ENCODE measurements at places on chromosomes 4 and X.

DNA sequence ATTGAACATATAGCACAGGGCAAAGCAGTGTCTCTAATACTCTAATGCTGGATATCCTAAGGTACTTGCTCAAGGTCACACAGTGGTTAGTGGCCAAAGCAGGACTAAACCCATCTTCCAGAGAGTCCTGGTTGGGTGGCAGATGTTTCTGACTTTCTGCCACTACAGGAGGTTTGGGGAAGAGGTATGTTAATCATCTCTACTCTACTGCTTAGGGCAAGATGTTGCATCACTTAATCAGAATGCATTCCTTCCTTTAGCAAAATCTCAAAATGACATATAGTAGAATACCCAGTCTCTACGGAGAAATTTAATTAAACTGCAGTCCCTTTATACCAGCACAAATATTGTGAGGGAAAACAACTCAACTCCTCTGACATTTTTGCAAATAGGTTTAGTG lies 190.7 kb upstream of the FAM241A start:
- no peak for DNase-seq

- no peak for DNase-seq
Measured at GRCh38 chr4:26288355-26288909, 32.4 kb upstream of the RBPJ start.

DNA sequence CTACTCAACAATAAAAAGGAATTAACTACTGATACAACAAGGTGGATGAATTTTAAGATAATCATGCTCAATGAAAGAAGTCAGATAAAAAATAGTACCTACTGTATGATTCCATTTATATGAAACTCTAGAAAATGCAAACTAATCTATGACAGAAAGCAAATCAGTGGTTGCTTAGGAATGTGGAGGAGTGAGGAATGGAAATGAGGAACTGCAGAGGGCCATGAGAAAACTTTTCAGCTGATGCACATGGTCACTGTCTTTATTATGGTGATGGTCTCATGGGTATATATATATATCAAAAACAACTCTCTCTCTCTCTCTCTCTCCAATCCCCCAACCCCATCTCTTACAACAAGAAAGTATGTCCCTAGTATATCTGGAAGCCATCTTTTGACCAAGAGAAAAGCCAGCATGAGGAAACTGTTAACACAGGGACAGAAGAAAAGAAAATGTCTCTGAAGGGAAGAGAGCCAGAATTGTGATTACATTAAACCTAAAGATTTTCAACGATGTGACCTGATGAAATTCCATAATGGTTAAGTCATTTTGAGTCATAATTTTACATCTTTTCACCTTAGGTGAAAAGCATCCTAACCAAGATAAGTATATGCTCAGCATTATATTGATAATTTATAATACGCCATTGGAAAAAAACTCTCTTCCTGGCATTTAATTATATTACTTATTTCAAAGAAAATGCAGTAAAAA lies 8.5 kb upstream of the NFKB1 start:
- DNase-seq: no peak

DNA sequence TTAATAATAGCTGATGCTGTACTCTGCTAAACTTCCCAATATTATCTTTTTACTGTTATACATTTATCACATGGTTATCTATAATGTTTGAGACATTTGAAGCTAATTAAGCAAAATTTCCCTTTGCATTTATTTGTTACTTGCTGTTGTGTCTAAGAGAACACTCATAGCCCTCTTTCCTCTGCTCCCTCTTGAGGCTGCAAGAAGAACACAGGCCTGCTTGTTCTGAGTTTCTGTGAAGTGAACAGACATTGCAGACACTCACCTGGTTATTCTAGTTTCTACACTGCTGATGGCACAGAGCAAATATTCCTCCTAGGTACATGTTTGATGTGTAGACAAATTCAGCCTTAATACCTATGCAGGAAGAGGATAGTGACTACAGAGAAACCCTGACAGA lies 367.8 kb downstream of the GASK1B start:
- DNase-seq: no peak

DNA sequence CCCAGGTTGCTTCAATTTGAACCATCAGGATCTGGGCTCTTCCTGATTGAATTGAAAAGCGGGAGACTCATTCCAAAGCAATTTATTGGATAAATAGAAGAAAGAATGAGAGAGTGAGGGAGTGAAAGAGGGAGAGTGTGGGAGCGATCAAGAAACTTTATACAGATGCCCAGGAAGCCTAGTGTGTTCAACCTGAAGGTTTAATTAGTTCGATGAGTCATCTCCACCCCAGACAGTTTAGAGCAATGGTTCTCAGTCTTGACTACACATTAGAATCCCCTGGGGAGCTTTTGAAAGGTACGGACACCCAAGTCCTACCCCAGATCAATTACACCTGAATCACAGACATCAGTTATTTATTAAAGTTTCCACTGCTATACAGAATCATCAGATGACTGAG lies 61.5 kb downstream of the GEMIN8 start:
- DNase-seq: no peak

- DNase-seq: no peak
Measured at GRCh38 chr4:26071688-26072087, 157.7 kb downstream of the SMIM20 start.

- DNase-seq: no peak
Measured at GRCh38 chr4:55125763-55126541, 557 bp upstream of the KDR start.

- no peak for DNase-seq
Measured at GRCh38 chr4:82084747-82085146, 289.0 kb downstream of the HNRNPD start.

DNA sequence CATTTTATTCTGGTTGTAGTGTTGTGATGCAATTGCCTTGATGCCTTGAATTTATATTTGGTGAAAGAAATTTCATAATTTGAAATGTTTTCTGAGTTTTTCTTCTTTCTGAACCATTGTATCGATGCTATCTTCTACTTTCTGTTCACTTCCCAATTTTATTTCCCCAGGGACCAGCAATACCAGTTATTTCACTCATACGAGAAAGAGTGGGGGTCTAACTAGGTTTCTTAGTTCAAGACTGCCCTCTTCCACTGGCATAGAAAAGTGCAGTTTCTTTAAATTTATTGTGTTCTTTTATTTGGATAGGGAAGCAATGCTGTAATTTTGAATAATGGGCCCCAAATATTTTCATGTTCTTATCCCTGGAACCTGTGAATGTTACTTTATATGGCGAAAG lies 544.0 kb upstream of the ADGRL3 start:
- no peak for DNase-seq
